ENCODE measurements at places on chromosomes 13 and 19.

- H3K4me3 ChIP-seq = peak overlapping the region; percentile 68
- H3K36me3 ChIP-seq = peaks cover 4% of the 10 kb centered on the region
- peaks cover 60% of the 10 kb centered on the region for H3K4me1 ChIP-seq
- DNase-seq = no peak
Observed at GRCh38 chr19:16456652-16457194, 15.0 kb downstream of the EPS15L1 start.

DNA sequence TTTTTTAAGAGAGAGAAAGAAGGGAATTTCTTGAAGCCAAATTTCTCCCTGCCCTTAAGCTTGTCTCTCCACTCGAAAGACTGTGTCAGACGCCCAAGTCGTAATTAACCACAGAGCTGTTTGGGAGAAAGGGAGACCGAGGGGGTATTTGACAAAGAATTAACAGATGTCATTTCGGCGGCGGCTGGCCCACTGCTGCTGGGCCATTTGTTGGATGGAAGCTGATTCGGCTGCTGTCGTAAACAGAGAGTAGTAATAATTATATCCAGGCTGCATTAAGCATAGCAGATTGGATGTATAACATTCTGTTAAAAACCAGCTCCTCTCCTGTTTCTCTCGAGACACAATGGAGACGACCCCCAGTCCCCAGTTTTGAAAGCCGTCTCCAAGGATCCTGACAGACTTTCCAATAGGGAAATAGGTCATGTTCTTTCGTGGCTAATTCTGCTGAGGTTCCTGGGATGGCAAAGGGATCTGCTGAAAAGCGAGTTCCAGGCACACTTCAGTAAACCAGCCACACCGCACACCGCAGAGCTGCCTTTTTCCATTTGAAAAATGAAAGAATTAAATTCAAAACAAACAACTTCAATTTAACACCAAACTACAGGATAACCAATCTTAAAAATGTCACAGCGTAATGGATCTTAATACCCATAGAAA lies 71.5 kb downstream of the KCTD15 start:
- H3K4me1 ChIP-seq = peaks cover 36% of the 10 kb centered on the region
- peak overlapping the region; percentile 70 for H3K27ac ChIP-seq
- H3K4me3 ChIP-seq = peak overlapping the region; percentile 62

GRCh38 chr19:11737964-11738745 lies 591 bp downstream of the ZNF823 start:
- peak overlapping the region; percentile 99 for H3K4me3 ChIP-seq
- H3K36me3 ChIP-seq = peaks cover 30% of the 10 kb centered on the region
- peaks cover 28% of the 10 kb centered on the region for H3K4me1 ChIP-seq
- peaks cover 16% of the 10 kb centered on the region for H3K27me3 ChIP-seq

- H3K4me3 ChIP-seq = no peak overlapping the region
- H3K36me3 ChIP-seq = no peaks in the 10 kb centered on the region
- peaks cover 20% of the 10 kb centered on the region for H3K4me1 ChIP-seq
- no peak overlapping the region for H3K27ac ChIP-seq
Observed at GRCh38 chr19:38318660-38319059, 985 bp upstream of the KCNK6 start.

DNA sequence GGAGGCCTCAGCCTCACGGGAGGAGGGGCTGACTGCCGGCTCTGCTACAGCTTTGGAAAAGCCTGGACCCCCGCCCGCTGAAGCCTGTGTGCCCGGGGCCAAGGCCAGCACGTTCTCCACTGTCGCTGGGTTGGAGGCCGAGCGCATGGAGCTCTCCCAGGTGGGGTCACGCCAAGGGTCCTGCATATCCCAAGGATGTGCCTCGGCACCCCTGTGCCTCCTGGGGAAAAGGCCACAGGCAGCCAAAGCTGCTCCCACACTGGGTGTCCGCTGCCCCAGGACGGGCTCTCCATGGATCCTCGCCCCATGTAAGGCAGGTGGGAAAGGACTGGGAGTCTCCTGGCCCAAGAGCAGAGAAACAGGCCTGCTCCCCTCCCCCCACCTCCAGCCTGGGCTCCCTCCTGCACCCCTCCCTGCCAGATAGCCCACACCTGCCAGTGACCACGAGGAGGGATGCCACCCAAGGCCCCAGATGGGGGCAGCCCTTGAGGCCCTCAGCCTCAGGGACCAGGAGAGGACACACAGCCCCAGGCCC lies 64.0 kb downstream of the MLLT1 start:
- H3K27me3 ChIP-seq = no peaks in the 10 kb centered on the region
- H3K4me1 ChIP-seq = peaks cover 27% of the 10 kb centered on the region
- H3K4me3 ChIP-seq = no peak overlapping the region
- DNase-seq = no peak
- H3K27ac ChIP-seq = no peak overlapping the region
- peaks cover 4% of the 10 kb centered on the region for H3K36me3 ChIP-seq

DNA sequence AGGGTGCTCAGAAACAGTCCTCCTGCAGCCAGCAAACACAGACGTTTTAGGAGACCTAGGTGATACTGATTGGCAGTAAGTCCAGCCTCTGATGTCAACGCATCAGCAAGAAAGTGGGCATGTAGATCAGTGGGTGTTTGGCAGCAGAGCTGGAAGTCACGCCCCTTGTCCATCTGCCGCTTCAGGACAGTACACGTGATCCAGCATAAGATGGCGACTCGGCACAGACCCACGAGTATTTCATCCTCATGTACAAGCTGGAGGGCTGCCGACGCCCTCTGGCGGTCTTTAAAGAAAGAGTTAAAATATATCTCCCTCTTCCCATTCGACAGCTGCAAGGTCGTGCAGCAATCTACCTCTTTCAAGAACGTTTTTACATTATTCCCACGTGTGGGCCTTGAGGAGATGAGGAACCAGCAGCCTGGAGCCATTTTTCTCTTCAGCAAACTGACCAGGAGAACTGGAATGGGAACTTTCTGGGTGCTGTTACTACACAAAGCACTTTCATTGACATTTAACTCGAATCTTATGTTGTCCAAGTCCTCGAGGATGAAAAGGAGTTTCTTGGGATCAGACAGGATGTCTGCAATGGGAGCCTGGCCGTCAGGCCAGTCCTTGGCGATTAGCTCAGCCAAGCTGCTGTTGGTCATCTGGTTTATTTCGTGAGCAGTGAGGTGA lies 22.3 kb downstream of the NLRP11 start:
- peak; percentile 8 for DNase-seq
- no peaks in the 10 kb centered on the region for H3K36me3 ChIP-seq
- H3K27ac ChIP-seq = no peak overlapping the region
- H3K4me1 ChIP-seq = no peaks in the 10 kb centered on the region
- no peak overlapping the region for H3K4me3 ChIP-seq

DNA sequence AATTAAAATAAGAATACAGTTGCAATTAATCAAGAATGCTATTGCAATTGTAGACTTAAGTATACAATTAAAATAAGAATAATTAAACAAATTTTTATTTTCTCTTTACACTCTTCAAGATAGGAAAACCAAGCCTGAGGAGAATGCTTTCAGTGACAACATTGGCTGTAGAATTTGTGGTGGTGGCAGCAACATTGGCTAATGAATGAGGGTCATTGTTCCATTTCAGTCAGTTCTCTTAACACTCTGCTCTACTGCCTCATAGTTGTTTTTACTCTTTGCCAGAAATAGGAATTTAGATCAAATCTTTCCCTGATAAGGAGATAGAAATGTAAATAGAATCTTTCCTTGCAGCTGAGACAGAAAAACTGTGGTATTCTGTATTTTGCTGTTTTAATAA lies 391.6 kb downstream of the PCDH20 start:
- H3K4me3 ChIP-seq = no peak overlapping the region
- H3K4me1 ChIP-seq = peaks cover 4% of the 10 kb centered on the region
- no peak for DNase-seq
- no peaks in the 10 kb centered on the region for H3K36me3 ChIP-seq

DNA sequence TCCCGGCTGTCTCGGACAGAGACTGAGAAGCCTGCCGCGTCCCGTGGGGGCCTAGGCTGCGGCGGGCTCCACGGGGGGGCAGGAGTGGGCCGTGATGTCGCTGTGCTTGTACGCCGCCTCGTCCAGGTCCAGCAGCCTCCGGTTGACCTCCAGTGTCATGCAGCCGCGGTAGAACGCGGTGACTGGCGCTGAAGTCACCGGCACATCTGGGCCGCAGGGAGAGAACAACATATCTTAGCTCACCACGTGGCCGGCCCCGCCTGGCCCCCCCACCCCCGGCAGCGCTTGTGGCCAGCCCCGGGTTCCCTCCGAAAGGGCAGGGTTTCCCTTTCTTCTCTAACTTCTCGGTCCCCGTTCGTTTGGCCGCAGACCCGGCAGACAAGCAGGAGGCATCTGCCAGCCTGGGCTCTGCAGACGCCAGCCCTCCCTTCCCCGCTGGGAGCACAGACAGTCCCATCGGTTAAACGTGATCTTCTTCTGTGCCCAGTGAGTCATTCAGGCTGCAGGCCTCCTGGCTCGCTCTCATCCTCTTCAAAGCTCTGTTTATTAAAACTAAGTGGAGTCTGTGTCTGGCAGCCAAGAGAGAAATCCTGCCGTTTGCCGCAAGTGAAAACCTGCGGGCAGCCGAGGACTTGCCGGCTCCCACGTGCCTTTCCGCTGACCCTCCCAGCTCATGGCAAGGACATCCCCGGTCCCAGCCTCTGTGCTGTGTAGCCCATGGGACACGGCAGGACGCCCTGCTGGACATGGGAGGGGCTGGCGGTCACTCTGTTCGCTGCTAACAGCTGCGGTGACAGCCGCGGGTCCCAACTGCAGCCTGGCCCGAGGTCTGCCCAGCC lies 42.8 kb downstream of the GAS6 start:
- DNase-seq = peak; percentile 42
- peaks cover 33% of the 10 kb centered on the region for H3K4me1 ChIP-seq
- no peaks in the 10 kb centered on the region for H3K36me3 ChIP-seq
- H3K4me3 ChIP-seq = no peak overlapping the region

DNA sequence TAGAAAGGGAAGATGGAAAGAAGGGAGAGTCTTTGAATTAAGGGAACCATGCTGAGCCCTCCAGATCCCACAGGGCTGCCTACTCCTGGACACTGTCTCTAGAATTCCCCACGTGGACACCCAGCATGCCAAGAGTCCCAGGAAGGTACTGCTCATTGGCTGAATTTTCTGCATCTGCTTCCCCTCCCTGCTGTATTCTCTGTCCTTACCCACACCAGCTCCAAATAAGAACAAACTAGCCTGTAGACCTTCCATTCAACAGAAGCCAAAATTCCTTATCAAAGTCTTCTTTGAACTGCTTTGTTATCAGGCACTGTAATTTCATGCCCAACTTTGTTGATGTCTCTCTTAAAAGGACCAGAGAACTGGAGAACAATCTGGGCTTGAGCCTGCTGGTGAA lies 305.9 kb upstream of the ARGLU1 start:
- H3K36me3 ChIP-seq = peaks cover 5% of the 10 kb centered on the region
- H3K4me3 ChIP-seq = no peak overlapping the region
- no peak for DNase-seq
- H3K27ac ChIP-seq = no peak overlapping the region

GRCh38 chr13:113646921-113647340 lies 11.1 kb downstream of the ATP4B start:
- no peak overlapping the region for H3K4me3 ChIP-seq
- DNase-seq = no peak
- H3K27ac ChIP-seq = no peak overlapping the region
- H3K27me3 ChIP-seq = peaks cover 6% of the 10 kb centered on the region
- H3K4me1 ChIP-seq = peaks cover 4% of the 10 kb centered on the region
- H3K36me3 ChIP-seq = peaks cover 70% of the 10 kb centered on the region

DNA sequence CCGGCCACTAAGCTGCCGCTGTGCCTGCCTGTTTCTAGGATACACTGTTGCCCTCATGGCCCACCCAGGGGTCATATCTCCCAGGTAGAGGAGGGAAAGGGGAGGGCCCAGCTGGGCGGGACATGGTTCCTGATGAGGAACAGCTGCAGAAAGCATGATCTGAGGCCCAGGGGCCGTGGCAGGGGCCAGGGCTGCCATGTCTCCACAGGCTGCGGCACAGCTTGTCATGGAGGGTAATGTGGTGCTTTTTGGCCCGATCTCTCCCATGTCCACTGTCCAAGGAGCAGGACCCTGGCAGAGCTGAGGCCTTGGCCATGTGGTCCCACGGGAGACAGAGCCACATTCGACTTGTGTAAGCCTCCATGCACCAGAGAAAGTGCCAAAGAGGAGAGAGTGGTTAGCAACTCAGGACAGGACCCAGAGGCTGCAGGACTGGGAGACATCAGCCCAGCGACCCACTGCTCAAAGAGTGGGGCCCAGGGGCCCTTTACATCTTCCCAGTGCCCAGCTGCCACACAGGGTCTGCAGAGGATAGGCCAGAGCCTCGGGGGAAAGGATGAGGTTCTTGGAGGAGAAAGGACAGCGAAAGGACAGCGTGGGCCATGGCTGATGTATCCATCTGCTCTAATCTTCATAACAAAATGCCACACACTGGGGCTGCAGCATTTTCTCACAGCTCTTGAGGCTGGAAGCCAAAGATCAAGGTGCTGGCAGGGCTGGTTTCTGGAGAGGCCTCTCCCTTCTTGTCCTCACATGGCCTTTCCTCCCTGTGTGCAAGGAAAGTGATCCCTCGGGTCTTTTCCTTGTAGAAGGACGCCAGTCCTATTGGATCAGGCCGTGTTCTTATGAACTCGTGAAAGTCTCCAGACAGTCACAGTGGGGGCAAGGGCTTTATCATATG lies 11.5 kb downstream of the POP4 start:
- no peak for DNase-seq
- H3K4me3 ChIP-seq = no peak overlapping the region
- H3K27ac ChIP-seq = peak overlapping the region; percentile 61
- H3K4me1 ChIP-seq = peaks cover 45% of the 10 kb centered on the region

- no peak for DNase-seq
- H3K27ac ChIP-seq = no peak overlapping the region
- H3K4me3 ChIP-seq = no peak overlapping the region
- no peaks in the 10 kb centered on the region for H3K36me3 ChIP-seq
Observed at GRCh38 chr19:16604615-16605014, 23.4 kb downstream of the MED26 start.

DNA sequence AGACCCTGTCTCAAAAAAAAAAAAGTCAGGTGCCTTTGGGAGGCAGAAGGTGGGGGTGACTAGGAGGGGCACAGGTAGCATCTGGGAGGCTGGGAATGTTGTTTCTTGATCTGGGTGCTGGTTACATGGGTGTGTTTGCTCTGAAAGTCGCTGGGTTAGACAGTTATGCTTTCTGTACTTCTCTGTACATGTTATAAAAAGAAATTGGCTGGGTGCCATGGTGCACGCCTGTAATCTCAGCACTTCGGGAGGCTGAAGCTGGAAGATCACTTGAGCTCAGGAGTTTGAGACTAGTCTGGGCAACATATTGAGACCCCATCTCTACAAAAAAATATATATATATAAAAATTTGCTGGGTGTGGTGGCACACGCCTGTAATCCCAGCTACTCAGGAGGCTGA lies 15.1 kb downstream of the NOSIP start:
- no peaks in the 10 kb centered on the region for H3K27me3 ChIP-seq
- no peak overlapping the region for H3K27ac ChIP-seq
- peaks cover 29% of the 10 kb centered on the region for H3K36me3 ChIP-seq
- H3K4me3 ChIP-seq = no peak overlapping the region
- no peak for DNase-seq

- H3K27me3 ChIP-seq = peaks cover 3% of the 10 kb centered on the region
- peaks cover 9% of the 10 kb centered on the region for H3K36me3 ChIP-seq
- no peak for DNase-seq
- H3K27ac ChIP-seq = no peak overlapping the region
- H3K4me1 ChIP-seq = peaks cover 23% of the 10 kb centered on the region
Observed at GRCh38 chr13:80009760-80010159, 331.2 kb downstream of the SPRY2 start.

- no peak for DNase-seq
- no peak overlapping the region for H3K4me3 ChIP-seq
- peaks cover 2% of the 10 kb centered on the region for H3K27me3 ChIP-seq
- peaks cover 42% of the 10 kb centered on the region for H3K36me3 ChIP-seq
- peak overlapping the region; percentile 95 for H3K27ac ChIP-seq
Observed at GRCh38 chr19:19420570-19421298, 15.3 kb downstream of the GATAD2A start.

- H3K36me3 ChIP-seq = peaks cover 12% of the 10 kb centered on the region
- DNase-seq = no peak
- H3K4me1 ChIP-seq = peaks cover 13% of the 10 kb centered on the region
- H3K27ac ChIP-seq = no peak overlapping the region
Observed at GRCh38 chr19:18756896-18757295, 34.2 kb downstream of the COMP start.
